Spleen (tissue), 13 donors: ENCODE measurements at places on chromosomes 4 and X.
A peak's percentile ranks its signal among the peaks of the same experiment; 100 is the strongest.

- DNase-seq: no peak
These were observed 144.3 kb downstream of the MOSPD2 start for GRCh38 chrX:15017491-15017890.

DNA sequence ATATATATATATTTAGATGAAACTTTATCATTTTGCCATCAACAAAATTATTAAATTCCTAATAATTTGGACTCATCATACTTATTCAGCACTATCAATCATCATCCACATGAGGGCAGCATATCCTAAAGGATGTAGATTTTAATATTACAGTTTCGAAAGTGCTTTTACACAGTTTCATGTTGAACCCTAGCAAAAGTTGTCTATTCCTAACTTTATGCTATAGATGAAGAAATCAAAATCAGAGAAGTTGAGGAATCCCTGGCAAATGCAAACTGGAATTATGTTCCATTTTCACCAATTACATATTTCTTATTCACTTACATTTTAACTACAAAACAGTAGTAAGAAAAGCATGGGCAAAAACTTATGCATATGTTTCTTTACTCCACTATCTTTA lies 36.6 kb upstream of the UGT2A1 start:
- no peak for DNase-seq

- DNase-seq: no peak
These were observed 363.3 kb downstream of the NAF1 start for GRCh38 chr4:162803378-162803777.

DNA sequence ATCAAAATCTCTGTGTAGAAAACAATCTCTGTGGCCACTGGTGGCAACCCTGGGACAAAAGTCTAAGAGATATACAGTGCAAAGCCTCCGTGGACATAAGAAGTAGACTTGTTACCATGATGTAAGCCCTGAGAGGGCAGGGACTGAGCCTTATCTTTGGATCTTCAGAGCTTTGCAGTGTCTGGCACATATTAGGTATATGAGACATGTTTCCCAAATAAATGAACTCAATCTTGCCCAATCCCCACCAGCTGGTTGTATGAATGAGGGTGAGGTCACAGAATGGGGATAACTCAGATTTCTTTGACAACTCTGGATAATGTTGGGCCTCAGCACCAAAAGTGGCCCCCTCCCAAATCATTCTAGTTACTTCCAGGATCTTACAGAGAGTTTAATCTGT lies 511.4 kb upstream of the DIPK2B start:
- no peak for DNase-seq

DNA sequence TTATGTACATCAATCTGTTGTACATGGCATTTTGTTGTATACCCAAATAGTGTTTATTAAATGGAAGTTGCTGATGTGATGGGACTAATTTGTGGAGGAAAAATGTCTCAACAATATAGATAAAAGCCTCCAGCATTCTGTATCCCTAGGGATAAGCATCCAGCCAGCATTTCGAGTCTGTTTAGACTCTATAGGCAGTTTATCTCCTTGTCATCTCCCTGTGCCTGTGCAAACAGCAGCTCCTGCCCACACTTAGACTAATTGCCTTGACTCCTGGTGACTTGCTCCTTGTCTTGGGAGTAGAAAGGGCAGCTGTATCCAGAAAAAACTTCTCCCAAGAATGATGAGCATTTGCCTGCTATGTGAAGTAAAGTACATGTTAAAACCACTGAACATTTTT lies 83.8 kb downstream of the DOCK11 start:
- no peak for DNase-seq

DNA sequence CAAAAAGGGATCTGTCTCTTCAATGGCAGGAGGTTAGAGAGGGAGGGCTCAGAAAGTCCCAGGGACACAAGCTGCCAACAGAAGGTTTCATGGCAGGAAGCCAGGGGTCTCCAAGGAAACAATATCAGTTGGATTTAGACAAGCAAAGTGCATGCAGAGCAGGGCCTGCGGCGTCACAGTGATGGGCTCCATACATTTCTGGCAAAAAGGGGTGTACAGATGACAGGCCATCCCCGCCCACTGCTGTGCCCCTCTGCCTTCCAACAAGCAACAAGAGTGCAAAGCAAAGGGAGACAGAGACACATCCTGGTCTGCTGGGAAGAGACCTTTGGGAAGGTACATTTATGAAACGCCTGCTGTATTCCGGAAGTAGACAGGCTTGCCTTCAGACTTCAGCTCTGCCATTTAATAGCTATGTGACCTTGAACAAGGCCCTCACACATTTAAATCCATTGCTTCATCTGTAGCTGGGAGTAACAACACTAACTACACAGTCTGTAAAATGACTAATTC lies 121.2 kb downstream of the AFAP1 start:
- no peak for DNase-seq

DNA sequence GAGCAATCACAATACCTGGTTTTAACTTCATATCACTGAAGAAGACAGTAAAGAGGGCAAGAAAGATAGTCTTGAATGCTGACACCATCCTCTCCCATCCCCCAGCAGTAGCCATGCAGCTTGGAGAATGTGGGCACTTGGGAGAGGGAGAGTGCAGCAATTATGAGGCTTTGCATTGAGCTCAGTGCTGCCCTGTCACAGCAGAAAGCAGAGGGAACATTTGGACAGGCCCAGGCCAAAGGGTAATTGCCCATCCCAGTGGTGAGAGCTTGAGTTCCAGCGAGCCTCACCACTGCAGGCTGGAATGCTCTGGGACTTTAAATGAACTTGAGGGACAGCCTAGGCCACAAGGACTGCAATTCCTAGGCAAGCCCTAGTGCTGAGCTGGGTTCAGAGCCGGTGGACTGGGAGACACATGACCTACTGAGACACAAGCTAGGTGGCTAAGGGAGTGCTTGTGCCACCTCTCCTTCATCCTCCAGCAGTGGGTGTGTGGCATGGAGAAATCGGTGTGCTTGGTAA lies 36.3 kb downstream of the CORIN start:
- peak; percentile 33 for DNase-seq

- DNase-seq: no peak
These were observed 550.5 kb upstream of the DIPK2B start for GRCh38 chrX:45751156-45751555.

GRCh38 chr4:113684534-113685091 lies 76.9 kb downstream of the CAMK2D start:
- DNase-seq: no peak

DNA sequence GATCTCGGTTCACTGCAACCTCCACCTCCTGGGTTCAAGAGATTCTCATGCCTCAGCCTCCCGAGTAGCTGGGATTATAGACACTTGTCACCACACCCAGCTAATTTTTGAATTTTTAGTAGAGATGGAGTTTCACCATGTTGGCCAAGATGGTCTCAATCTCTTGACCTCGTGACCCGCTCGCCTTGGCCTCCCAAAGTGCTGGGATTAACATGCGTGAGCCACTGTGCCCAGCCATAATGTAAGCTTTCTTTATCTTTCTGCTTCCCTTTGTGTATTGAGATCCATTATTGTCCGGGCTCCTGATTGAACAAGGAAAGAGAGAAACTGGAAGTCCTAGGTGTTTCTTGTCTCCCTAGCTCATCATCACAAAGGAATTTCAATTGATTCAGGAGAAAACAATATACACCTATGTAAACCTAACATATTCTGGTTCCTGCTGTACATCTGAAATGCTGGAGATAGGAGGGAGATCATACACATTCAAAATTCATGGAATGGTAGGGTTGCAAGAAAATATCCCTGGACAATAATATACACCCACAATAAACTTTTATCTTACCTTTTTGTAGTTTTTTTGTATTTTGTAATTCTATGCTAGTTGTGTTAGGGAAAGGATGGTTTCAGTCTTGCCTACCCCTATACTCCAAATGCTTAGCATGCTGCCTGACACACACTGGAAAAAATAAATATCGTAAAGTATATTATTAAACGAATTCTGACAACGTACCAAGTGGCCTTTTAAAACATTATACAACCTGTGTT lies 194.4 kb upstream of the HS3ST1 start:
- no peak for DNase-seq
